ENCODE measurements at places on chromosomes 3 and 15.
A peak's percentile ranks its signal among the peaks of the same experiment; 100 is the strongest.

DNA sequence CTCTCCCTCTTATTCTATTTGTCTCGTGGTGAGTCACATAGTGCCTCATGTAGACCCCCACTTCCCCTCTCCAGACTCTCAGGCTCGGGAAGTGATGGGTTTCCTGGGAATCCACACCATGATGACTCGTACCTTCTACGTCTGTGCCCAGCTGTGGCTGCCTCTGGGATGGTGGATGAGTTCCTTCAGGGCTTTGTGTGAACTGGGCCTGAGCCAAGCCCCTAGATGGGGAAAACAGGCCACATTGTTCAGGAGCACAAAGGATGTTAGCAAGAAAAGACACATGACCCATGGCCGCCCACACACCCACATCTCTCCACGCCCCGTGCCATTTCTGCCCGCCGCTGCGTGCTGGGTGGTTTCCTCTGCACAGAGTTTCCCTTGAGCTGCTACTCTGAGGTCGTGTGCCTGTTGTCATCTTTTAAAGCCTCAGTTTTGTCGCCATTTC lies 10.5 kb downstream of the ISG20 start:
- peak; percentile 72 for DNase-seq

- DNase-seq, result no peak
Observed at GRCh38 chr3:67076607-67077006, 78.5 kb downstream of the KBTBD8 start.

DNA sequence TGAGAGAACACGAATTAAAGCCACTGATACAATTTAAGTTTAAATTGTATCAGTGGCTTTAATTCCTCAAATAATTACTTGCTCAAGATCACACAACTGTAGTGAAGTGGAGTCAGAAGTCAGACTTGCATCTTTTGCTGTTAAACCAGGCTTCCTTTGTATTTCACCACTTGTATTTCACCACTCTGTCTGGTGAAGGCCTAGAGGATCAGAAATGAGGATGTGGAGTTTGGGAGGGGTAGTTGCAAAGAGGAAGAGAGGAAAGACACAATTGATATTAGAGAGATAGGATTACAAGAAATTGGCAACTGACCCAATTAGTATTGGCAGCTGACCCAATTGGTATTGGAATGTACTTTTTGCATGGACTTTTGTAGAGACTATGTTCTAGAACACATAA lies 288.1 kb upstream of the GPR149 start:
- no peak for DNase-seq

DNA sequence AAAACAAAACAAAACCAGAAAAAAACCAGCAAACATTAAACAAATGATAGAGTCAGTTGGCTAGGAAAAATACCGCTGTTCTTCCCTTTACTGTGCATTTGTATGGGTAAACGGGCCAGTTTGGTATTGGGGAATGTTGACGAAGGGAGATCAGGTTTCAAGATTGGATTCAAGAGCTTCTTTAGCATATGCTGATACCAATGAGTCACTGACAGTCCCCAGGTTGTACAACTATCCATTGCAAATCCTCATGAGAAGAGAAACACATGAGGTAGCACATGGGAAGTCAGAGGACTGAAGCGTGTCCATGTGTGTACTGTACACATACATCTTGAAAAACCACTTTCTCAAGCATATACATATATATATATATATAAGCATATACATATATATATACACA lies 25.6 kb downstream of the TIGIT start:
- DNase-seq, result no peak

GRCh38 chr3:45781271-45781670 lies 15.1 kb downstream of the SLC6A20 start:
- DNase-seq, result no peak

GRCh38 chr3:177257625-177258024 lies 60.3 kb upstream of the TBL1XR1 start:
- no peak for DNase-seq

DNA sequence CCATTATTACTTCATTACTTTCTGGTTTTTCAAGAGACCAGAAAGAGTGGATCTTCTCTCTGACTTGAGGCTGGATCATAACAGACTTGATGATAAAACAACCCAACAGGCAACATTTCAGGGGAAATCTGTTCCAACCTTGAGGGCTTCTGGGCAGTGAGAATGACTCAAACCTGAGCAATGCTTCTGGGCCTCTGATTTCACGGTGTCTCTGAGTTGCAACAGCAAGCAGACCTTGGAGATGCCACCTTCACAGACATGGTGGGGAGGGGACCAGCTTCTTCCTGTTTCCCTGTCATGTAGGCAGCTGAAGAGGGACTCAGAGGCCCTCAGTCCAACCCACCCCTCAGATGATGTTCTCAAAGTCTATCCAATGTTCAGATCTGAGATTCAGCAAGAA lies 104.0 kb downstream of the ABHD5 start:
- no peak for DNase-seq

GRCh38 chr15:62138124-62138523 lies 27.0 kb downstream of the C2CD4B start:
- DNase-seq, result no peak

DNA sequence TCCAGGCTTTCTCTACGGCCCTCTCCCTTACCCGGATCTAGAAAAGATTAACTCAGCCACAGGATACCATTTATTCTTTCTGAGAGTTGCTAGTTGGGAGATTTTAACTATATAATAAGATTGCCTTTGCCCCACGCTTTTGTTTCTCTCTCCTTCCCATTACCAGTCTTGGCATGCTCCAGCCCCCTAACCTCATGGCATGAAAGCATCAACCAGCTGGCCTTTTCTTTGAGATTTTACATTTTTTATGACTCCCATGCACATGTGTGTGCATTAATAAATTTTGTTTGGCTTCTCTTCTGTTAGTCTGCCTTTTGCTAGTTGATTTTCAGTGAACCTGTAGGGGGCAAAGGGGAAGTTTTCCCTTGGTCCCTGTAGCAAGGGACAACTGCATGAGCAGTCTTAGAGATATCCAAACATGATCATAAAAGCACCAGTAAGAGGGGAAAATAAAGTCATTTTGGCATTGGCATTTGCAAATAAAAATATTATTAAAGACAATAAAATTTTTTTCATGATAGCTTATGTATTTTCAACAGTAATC lies 73.6 kb downstream of the OXSM start:
- no peak for DNase-seq

DNA sequence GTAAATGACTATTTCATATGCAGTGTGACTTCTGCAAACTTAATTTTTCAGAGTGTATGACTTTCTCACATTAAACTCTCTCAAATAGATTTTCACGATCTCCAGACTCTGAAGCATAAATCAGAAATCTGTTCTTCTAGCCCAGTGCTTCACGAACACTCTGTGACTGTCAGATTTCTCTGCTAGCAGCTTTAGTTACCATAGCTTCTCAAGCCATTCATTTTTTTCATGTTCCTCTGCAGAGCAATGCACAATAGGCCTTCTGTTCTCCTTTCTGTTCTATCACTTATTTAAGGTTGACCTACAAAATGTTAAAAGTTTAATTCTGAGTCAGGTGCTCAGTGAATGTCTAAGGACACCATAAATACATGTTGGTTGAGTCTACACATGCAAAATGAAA lies 1102.2 kb downstream of the TUSC7 start:
- DNase-seq, result no peak

- DNase-seq, result no peak
Observed at GRCh38 chr3:81998139-81998755, 236.8 kb upstream of the GBE1 start.

- DNase-seq, result no peak
Observed at GRCh38 chr3:135125171-135125801, 330.2 kb downstream of the EPHB1 start.

DNA sequence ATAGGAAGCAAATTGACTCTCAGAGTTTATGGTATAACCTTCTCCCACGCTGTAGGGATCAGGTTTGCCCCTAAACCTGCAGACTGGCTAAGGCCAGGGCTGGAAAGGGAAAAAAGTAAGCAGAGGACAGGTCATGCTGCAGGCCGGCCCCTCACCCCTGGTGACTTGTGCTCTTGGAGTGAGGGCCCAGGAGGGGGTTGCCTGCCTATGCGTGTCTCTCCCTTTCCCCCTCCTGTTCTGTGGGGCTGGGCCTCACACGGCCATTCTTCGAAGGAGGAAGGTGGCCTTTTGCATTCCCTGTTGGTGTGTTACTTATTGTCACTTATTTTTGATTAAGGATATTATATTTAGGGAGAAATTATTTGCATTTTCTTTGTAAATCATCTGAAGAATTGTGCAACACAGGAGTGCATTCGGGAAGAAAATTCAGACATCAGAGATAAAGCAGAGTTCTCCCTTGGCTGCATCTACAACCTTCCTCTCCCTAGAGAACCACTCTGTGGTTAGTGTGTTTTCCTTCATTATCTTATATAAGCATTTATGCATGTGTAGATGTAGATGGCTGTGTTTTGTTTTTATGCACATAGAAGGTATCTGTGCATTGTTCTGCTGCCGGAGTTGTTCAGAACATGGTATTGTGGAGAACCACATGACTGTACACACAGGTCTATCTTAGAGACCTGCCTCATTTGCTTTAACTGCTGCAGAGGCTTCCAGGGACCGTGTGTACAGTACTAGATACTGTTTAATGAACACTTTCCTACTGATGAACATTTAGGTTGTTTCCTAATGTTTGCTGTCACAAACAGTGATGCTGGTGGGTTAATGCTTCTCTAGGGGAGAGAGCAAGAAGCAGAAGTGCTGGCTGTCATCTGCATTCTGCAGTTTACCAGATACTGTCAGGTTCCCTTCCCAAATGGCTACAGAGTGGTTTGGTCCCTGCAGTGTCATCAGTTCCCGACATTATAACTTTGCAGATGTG lies 133.5 kb downstream of the APBA2 start:
- DNase-seq, result no peak

DNA sequence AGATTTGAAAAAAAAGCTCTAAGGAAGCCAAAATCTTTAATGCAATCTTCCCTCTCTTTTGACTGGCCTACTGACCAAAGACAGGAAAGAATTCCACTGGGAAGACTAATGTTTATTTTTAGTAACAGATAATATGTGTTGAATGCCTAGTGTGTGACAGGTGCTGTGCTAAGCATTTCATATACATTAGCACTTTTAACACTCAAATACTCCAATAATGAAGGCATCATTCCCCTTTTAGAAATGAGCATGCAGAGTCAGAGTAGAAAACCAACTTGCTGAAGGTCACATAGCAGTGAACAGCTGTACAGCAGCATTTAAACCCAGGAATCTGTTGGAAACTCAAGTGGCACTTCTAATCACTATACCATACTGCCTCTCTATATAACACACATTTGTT lies 170.6 kb downstream of the MINAR1 start:
- DNase-seq, result no peak

- DNase-seq, result no peak
Observed at GRCh38 chr3:37050282-37050681, 57.0 kb downstream of the MLH1 start.

- no peak for DNase-seq
Observed at GRCh38 chr15:67641453-67641852, 99.0 kb downstream of the MAP2K5 start.

- no peak for DNase-seq
Observed at GRCh38 chr3:66722675-66723074, 221.9 kb upstream of the LRIG1 start.

DNA sequence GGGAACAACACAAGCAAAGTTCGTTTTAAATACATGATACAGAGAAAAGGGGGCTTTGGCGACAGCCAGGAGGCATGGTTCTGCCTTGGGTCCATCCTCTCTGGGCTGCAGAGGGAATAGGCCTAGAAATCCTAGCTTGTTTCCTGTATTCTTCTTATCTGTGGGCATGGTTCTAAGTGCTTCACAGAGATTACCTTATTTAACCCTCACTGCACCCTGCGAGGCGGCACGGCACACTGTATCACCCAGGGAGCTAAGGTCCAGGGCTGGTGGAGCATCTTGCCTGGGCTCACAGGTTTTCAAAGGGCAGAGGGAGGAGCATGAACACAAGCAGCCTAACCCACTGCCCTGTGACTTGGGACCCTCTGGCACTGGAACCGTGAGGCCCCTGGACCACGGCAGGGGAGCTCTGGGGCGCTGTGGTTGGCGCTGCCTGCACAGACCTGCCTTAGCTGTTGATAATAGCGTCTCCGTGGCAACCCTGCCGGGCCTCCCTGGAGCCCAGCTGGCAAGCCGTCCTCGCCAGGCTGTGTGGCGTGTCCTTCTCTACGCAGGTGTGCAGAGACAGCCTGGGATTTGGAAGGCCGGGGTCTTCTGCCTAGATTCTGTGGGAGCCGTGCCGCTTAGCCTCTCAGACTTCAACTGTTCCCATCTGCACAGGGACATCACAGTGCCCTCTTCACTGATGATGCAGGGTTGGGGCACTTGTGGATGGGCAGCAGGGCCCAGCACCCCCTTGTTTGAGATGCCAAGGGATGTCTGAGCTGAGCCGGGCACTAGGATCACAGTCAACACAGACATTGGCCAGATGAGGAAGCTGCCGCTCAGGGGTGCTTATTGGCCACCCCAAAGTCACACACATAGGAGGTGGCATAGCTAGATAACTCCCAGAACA lies 154.6 kb upstream of the TLE3 start:
- no peak for DNase-seq

DNA sequence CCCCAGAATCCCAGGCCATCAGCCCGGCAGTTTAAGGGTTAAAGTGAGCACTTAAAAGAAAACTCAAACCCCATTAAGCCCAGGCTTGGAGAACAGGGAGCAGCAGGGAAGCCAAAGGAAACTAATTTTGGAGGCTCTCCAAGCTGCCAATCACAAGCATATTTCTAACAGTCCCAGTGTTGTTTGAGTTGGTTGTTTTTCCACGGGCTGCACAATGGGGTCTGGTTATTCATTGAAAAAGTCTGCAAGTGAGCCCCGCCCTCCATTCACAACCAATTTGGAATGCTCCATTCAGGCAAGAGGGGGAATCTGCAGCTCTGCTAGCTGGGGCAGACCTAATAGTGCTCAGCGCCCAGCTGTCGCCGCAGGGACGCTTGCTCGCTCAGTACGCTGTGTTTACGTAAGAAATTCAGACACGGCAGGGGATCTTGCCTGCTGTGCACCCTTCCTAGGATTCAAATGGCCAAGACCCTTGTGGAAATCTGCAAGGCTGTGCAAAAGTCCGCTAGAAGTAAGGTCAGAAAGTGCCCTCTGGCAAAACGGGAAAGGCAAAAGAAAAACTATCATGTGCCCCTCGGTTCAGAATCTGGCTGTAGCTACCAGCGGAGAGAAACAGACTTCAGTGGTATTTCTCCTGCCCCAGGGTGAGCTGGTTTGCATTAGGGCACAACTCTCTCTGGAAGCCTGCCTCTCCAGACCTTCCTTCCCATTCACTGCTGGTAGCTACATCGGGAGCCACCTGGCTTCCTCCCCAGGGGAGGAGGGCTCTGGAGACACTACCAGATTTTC lies 11.0 kb downstream of the ETV5 start:
- DNase-seq, result no peak

- no peak for DNase-seq
Observed at GRCh38 chr15:52186651-52187486, 4.3 kb downstream of the GNB5 start.

- DNase-seq, result peak; percentile 41
Observed at GRCh38 chr15:70528270-70528706, 235.1 kb downstream of the UACA start.

- DNase-seq, result no peak
Observed at GRCh38 chr3:173257797-173258196, 116.8 kb upstream of the SPATA16 start.

All from activated CD4-positive, alpha-beta T cell treated with anti-CD3 and anti-CD28 coated beads for 4 hours (primary cell).